Epithelial cell of proximal tubule (primary cell): ENCODE measurements at places on chromosomes 4 and X.

DNA sequence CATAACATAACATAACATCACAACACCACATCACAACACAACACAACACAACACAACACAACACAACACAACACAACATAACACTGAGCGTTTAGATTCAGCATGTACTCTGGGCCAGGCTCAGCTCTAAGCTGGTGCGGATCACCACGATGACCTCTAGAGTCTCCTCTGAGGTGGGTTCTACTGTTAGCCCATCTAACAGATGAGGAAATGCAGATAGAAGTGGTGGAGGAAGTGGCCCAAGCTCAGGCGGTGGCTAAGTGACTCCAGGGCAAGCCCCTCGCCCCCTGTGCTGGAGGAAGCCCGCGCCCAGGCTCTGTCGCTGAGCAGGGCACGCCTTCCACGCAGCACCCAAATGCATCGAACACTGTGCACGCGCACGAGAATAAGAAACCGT lies 45.3 kb upstream of the CDKN2AIP start:
- no peak for DNase-seq

- DNase-seq, result no peak
These were observed 303.3 kb downstream of the FRMPD4 start for GRCh38 chrX:12441381-12442128.

DNA sequence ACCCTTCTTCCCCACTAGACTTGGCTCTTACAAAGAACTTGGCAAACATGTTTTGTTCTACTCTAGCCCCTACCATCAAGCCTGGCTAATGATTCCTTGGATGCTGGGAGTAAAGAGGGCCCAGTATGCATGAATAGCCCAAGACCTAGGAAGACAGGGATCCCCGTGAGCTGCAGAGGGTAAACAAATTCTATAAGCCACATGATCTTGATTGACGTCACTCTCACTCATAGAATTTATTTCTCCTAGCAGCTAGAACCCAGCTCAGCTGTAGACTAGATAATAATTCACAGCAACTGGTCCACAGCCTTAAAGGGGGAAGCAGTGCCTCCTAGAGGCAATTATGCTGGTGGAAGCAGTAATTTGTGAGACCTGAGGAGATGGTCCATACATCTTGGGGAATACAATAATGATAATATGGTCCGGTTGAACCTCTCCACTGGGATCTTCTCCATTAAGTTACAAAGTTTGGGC lies 16.1 kb upstream of the USO1 start:
- peak; percentile 75 for DNase-seq

- no peak for DNase-seq
These were observed 319.4 kb upstream of the TAPT1 start for GRCh38 chr4:16545656-16546055.

DNA sequence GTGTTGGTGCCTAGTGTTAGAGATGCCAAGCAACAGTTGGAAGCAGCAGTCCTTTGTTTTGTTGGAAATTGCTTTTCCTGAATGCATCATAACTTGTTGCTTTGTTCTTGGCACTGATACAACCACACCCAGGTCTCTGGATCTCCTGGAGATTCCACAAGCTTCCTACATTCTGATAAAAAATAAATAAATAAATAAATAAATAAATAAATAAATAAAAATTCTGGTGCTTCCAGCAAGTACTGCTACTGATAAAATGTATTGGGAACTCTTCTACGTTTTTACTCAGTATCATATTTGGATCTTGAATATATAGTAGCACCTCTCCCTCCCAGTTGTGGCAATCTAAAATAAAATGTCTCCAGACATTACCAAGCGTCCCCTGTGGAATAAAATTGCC lies 62.7 kb upstream of the GRID2 start:
- no peak for DNase-seq

DNA sequence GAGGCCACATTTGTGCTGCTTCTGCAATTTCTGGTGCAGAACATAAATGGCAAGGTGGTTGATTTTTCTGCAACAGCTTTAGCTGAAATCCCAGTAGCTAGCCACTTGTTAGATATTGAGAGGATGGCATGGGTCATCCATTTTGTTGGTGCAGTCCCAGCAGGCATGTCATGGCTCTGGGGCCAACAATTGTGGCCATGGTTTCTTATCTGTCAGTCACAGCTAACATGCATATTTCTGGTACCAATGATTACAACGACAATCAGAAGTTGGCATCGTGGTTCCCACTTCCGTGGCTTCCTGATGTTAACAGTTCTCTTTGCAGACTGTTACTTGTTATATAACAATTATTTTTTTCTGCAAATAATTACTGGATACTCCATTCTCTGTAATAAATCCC lies 42.8 kb upstream of the PRKG2 start:
- DNase-seq, result no peak
